Mesothelial cell of epicardium (in vitro differentiated cells): ENCODE measurements at places on chromosomes 5 and 9. TPM values are rescaled to one million over a fixed set of nuclear protein-coding genes. Genes with fewer than 3 reads are reported as not detected.

TSLP gene
- total RNA-seq, result 0.32 to 0.47 TPM (median 0.42 TPM) in 3 replicates

ANXA1 gene
- 166 to 189 TPM (median 183 TPM) in 3 replicates for total RNA-seq

GPR151 gene
- total RNA-seq, result not detected in 3 replicates

CDH6 gene
- total RNA-seq, result 0.18 to 0.54 TPM (median 0.47 TPM) in 3 replicates

CLIC3 gene
- total RNA-seq, result 1.5 to 2.9 TPM (median 1.7 TPM) in 3 replicates

MACROH2A1 gene
- total RNA-seq, result 261 to 276 TPM (median 265 TPM) in 3 replicates

NEUROG1 gene
- not detected in 3 replicates for total RNA-seq

PTGES gene
- total RNA-seq, result 28.4 to 30.1 TPM (median 29.6 TPM) in 3 replicates

PPP1R26 gene
- total RNA-seq, result 25.9 to 27.9 TPM (median 26.9 TPM) in 3 replicates

TNFSF15 gene
- 11.7 to 12.2 TPM (median 12.2 TPM) in 3 replicates for total RNA-seq

HSPB3 gene
- not detected in 3 replicates for total RNA-seq

CATSPER3 gene
- total RNA-seq, result 1.1 to 1.5 TPM (median 1.4 TPM) in 3 replicates

ORM2 gene
- not detected in 3 replicates for total RNA-seq

FABP6 gene
- not detected in 3 replicates for total RNA-seq

NTNG2 gene
- 6.4 to 8.3 TPM (median 8.1 TPM) in 3 replicates for total RNA-seq

INSL4 gene
- not detected in 3 replicates for total RNA-seq
